NCI-H2171 (cell line): ENCODE measurements at places on chromosomes 1 and 21.

- peak; percentile 9 for DNase-seq
Observed at GRCh38 chr21:45590246-45590725, 48.0 kb upstream of the SLC19A1 start.

- DNase-seq = no peak
Observed at GRCh38 chr1:25527226-25527846, 16.1 kb upstream of the LDLRAP1 start.

DNA sequence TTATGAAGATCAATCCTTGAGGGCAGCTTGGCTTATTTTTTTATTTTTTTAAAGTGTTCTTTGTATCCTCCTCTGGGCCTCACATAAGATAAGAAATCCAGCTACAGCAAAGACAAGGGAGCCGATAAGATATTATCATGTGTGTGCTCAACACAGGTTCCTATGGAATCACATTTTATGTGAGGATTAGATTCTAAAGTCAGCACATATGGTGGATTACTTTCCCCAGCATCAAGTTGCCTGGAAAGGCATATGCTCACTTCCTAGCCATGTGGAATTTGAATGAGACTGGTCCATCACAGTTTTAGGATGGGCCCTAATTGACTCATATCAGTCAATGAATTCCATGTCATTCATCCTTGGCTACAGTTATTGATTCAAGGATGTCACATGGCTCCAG is 456.9 kb upstream of the LRRC7 start:
- no peak for DNase-seq

DNA sequence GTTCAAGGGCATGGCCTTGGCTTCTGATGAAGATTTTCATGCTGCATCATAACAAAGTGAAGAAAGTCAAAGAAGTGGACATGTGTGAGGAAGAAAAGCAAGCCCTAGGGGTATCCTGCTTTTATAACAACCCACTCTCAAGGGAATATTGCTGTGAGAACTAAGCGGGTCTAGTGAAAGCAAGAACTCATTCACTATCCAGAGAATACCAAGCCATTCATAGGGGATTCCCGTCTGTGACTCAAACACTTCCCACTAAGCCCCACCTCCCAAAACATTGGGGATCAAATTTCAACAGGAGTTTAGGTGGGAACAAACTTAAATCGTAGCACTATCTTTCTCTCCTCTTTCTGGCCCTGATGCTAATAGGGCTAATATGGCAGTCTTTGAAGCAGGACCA is 98.5 kb upstream of the CTTNBP2NL start:
- no peak for DNase-seq

DNA sequence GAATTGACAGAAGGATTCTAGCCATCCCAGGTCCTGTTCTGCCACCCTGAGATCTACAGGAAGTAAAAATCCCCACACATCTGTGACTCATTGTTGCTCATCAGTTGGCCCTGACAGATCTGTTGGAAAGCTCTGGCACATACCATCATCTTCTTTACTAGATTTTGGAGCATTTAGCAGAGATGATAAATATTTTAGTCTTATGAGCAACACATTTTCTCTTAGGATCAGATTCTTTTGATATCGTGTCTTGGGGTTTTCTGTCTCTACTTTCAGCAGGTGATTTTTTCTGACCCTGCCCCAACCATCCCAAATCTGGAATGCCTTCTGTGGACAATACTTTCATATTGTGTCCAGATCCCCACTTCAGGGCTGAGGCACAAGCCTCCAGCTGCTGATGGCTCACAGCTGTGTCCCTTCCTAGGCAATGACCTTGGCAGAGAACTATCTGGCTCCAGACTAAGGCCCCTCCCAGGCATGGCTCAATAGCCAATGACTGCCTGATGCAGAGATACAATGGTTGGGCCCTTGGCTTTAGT is 102.8 kb downstream of the GDAP2 start:
- DNase-seq = no peak

DNA sequence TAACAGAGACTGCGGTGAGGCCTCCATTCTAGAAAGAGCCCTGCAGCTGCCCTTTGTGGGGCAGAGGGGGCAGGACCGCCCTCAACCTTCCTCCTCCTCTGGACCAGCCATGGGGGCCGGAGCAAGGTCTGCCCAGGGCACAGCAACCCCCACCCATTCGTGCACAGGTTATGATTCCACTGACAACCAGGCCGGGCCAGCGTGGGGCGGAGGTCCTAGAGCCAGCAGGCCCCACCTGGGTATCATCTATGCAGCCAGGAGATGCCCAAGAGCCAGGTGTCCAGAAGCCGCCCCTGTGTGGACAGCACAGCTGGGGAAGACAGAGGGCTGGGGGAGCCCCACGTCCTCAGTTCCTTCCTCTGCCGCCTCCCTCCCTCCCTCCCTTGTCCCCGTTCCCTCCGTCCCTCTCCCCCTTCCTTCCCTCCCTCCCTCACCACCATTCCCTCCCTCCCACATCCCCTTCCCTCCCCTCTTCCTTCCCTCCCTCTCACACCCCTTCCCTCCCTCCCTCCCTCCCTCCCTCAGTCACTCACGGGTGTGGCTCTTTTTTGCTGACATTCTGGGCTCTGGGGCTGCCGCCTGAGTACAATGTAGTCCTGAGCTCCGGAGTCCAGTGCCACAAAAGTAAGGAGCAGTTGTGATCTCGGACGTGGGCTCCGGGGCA is 12.3 kb downstream of the RNF223 start:
- peak; percentile 8 for DNase-seq

GRCh38 chr21:32411350-32412161 is 950 bp upstream of the EVA1C start:
- peak; percentile 50 for DNase-seq

DNA sequence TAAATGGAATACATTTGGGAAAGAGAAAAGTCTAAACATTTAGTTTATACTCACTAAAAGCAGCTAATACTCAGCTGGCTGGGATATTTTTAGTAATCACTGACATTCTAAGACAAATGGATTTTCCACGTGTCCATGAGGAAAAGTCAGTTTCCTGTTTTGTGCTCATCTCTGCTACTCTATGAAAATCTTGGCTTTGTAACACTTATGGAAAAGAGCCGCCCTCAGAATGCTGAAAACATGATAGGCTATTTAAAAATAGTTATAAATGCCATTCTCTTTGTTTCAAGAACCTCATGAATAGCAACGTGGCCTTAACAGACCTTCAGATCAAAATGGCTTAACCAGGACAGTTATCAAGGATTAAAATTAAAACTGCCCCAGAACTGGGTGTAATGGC is 29.9 kb downstream of the MRAP start:
- DNase-seq = no peak

DNA sequence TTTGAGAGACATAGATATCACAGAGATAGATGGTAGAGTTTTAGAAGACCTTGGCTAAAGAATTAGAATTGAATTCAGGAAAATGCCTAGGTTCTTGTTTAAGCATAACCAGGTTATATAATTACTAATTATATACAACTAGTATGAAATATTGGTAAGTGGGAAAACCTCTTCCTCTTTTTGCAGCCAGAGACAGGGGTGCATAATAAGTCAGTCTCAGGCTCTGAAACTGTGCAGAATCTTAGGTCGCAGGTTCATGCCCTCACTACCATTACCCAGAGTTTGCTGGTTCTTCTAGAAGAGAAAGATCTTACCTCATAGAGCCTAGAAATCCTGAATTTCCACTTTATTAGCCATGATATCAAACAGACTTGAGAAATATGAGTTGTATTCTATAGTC is 183.3 kb downstream of the NEK7 start:
- no peak for DNase-seq

DNA sequence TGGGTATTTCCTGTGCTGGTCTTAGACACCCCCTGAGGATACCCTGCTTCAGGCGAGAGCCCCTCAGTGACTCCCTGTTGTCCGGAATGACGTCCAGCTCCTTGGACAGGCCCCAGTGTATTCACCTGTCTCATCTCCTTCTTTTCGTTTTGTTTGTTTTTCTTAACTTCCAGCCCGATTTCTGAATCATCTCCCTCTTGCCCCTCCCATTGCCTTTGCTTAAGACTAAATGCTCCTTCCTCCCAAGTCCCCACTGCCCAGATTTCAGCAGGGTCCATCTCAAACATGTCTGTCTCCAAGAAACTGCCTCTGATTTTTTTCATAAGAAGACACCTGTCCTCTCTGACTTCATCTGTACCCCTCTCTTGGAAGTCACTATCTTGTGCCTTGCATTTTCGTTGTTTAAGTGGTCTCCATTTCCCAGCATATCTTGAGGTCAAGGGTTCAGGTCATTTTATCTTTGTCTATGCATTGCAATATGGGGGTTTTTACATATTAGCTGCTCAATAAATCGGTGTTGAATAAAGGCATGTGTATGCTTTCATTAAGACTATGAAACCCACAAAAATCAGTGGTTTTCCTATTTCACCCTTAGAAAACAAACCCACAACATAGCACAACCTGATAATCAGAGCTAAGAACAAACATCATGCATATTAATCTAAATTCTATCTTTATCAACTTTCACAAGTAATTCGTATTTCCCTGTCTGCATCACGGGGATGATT is 58.4 kb upstream of the LGALS8 start:
- DNase-seq = no peak

DNA sequence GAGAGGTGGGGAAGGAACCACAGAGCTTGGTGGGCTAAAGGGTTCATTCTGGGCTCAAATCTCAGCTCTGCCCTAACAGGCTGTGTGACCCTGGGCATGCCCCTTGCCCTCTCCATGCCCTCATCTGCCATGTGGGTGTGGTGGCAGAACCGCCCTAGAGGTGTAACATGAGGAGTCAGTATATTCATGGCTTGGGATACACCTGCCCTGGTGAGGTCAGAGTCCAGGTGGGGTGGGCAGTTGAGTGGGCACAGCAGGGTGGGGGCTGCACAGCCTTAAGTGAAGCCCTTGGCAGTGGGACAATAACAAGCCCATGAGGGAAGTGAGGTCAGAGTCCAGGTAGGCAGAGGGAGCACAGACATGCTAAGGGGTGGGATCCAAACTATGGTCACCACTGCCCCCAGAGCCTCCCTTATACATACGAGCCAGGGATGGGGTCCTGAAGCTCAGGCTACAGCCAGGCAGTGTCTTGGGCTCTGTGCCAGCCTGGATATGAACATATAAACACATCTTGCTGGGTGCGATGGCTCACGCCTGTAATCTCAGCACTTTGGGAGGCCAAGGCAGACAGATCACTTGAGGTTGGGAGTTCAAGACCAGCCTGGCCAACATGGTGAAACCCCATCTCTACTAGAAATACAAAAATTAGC is 59.0 kb upstream of the EFHD2 start:
- DNase-seq = no peak

GRCh38 chr1:163706915-163707314 is 385.2 kb downstream of the NUF2 start:
- no peak for DNase-seq

GRCh38 chr1:243738020-243738419 is 112.0 kb downstream of the AKT3 start:
- no peak for DNase-seq

- DNase-seq = no peak
Observed at GRCh38 chr1:156401041-156401574, 32.1 kb downstream of the RHBG start.

DNA sequence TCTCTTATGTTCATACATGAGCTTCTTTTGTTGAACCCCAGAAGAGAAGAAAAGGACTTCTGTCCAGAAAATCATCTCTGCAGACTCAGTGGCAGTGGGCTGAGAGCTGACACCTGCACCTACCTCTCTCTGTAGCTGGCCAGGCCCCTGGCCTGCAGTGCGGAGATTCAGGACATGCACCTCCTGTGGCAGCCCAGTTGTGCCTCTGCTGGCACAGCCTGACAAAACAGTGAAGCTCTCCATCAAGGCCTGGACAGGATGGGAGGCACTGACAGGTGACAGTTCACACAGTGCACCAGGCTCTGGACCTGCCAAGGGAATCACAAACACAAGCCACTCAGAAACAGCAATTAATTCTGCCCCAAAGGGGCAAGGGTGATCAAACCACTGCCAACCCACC is 88.8 kb downstream of the TGFBR3 start:
- DNase-seq = no peak

DNA sequence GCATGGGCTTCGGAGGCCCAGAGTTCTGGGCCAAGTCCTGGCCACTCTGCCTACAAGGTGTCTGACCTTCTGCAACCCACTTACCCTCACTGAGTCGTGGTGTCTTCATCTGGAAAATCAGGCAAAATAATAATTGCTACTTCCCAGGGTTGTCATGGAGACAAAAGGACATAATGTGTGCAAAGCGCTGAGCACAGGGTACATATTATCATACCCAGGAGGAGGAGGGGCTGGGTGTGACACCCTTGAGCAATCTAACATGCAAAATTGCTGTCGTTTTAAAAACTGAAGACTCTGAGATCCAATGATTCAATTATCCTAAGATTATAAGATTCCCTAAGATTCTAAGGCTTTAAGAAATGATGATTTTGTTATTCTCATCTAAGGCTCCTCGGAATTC is 459.5 kb downstream of the PTPRU start:
- DNase-seq = no peak

DNA sequence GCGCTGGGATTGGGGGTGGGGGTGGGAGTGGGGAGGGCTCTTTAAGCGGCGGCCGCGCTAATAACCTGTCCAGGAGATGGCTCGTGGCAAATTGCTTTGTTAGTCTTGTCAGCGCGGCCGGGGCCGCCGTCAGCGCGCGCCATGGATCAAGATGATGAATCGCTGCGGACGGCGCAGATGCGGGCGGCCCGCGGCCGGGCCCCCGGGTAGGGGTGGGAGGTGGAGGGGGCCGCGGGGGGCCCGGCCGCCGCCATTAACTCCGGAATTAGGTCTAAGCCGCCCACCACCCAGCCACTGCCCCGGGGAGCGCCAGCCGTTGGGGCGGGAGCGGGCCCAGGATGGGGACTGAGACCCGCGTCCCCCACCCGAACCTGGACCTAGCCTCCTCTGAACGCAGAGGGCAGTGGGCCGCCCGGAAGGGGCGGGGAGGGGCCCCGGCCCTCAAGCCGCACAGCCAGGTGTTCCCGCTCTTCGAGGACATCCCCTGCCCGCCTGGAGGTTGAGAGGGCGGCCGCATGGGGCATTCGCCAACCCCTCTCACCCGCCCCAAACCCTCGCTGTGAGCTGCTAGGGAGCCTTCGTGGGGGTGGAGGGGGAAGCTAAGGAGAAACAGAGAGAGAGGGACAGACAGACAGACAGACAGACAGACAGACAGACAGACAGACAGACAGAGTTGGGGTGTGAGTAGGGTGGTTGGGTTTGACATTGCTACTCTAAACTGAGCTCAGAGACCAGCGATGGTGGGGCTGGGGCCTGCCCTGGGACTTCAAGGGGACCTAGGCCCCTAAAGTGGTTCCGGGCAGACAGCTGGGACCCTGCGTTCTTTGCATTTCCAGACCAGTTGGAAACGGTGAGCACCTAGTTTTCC is 3.8 kb upstream of the DMBX1 start:
- no peak for DNase-seq

DNA sequence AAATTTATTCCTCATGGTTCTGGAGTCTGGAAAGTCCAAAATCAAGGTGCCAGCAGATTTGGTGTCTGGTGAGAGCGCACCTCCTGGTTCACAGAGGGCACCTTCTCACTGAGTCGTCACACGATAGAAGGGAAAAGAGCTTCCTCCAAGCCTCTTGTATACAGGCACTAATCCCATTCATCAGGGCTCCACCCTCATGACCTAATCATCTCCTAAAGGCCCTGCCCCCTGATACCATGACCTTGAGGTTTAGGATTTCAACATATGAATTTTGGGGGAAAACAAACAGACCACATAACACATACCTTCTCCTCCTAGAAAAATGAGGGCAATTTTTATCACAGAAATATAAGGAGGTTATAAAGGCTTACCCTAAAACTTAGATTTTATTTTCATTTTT is 88.0 kb upstream of the NFIA start:
- no peak for DNase-seq

GRCh38 chr21:14942801-14943490 is 121.9 kb downstream of the NRIP1 start:
- DNase-seq = no peak

GRCh38 chr1:71295350-71295749 is 214.5 kb upstream of the ZRANB2 start:
- DNase-seq = no peak
